ENCODE measurements at places on chromosomes 3 and 15.

DNA sequence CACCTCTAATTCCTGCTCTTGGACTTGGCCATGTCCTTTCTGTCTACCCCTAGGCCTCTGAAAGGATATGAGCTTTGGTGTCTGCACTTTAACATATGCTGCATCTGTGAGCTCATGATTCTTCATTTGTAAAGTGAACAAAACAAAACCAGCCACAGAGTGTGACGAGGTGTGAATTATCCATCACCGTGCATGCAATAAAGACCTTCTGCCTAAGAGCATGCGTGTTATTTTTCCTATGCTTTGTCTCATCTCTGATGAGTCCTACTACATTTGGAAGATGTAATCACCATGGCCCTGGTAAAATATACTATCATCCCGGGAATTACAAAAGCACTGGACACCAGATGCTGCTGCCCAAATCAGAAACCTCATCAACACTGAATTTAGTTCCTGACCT, 103.5 kb upstream of the KCNAB1 start:
- DNase-seq: no peak

- DNase-seq: no peak
Measured at GRCh38 chr3:52809662-52810377, 15.2 kb downstream of the ITIH3 start.

DNA sequence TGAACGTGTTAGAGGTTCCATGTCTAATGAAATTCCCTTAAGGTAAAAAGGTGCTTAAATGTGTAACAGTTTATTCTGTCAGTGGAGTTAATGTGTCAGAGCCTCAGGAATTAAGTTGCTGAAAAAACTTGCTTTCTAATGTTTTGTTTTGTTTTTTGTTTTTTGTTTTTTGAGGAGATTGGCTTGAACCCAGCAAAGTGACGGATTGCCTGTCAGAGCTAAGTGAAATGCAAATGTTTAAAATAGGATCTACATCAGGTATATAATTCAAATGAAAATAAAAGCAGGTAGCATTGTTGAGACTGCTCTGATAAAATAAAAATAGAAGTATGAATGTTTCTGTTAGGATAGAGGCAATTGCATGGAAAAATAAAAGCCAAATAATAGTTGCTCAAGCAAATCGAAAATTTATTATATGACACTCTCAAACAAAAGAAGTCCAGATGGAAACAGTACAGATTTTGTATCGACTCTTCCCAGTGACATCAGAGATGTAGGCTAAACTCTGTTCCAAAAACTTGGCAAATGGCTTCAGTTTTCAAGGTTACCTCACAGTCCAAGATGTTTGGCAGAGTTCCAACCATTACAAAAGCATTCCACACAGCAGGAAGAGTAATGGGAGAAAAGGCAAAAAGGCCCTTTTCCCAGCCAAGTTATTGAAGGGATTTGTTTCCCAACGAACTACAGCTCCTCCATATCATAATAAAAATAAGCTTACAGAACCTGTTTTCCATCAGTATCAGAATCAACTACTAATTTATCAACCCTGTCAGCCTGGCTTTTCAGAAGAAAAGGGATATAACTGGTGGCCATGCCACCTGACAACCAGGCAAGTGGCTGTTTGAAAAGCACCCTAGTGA, 291.0 kb downstream of the TBL1XR1 start:
- no peak for DNase-seq

GRCh38 chr15:74400915-74401757, 32.6 kb downstream of the SEMA7A start:
- no peak for DNase-seq

DNA sequence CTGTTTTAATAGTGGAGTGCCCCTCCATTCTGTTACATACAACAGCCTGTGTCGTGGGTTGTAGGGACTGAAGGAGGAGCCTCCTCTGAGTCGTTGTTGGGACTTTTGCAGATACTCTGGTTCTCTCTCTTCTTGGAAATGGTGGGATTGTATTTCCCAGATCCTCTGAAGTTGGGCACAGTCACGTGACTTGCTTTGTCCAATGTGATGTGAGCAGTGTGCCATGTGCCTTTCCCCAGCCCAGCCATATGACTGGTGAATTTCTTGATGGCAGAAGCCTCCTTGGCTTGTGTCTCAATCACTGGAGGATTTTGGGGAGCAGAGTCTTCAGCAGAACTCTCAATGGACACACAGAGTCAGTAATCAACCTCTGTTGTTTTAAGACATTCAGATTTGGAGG, 36.2 kb downstream of the RASGRF1 start:
- no peak for DNase-seq

GRCh38 chr15:33100314-33100713, 94.2 kb downstream of the FMN1 start:
- no peak for DNase-seq

DNA sequence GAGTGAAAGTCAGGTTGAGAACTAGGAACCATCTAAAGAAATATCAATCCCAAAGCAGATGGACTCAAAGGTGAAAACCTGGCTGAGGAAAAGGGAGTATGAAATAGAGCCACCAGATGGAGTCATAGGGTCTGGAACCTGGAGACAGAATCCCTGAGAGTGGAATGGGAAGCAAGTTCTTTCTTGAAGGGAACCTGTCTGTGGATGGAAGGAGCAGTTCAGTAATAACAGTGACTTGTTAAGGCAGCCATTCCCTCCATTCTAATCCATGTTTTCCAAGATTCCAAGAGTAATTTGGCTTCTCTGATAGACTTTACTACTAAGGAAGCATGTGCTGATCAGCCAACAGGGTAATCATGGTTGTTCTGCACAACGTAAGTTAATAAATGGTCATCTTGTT, 22.5 kb upstream of the AQP9 start:
- DNase-seq: no peak

GRCh38 chr15:25789211-25789610, 73.9 kb downstream of the ATP10A start:
- DNase-seq: no peak

DNA sequence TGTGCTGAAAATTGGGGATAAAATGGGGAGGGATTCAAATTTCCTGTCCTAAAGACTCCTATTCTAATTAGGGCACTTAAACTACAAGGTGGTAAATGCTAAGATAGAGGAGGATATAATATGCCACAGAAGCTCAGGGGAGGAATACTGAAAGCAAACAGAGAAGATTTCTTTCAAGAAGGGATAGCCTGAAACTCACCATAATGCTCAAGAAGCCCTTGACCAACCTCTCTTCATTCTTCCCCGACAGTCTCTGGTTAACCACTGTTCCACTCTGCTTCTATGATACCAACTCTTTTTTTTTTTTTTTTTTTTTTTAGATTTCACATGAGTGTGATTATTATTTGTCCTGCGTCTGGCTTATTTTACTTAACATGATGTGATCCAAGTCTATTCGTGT, 398.2 kb upstream of the FRG2C start:
- DNase-seq: no peak

DNA sequence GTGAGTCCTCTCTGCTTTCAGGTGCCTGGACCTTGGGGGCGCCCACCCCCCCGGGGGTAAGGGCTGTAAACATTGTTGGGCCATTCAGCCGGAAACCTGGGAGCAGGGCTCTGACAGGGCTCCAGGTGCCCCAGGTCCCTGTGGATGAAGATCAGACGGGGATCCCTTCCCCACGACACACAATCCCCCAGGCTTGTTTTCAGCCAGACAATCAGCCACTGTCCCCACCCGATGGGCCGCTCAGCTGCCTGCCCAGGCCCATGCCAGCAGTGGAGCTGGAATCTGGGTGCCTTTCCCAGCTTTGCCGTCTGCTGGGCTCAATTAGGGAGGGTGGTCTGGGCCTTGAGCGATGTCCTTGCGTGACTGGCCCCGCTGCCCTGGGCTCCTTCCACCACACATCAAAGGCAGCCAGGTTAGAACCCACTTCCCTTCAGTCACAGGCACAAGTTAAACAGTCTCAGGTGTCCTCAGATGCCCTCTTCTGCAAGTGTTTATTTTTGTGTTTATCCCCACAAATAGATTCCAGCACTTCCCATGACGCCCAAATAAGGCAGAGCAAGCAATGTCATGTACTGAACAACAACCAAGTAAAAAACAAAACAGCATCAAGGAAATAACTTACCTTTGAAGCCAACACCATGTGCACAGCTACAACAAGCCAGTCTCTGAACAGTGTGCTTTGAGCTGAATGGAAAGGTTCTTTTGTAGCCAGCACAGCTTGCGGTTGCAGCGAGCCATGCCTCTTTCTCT, 77.0 kb upstream of the ALDH1A3 start:
- DNase-seq: no peak

Measured in D341Med (cell line).